Fibroblast of mammary gland (primary cell): ENCODE measurements at places on chromosomes 1 and 21.
A peak's percentile ranks its signal among the peaks of the same experiment; 100 is the strongest.

GRCh38 chr1:24319312-24319863, at the start of gene GRHL3:
GRHL3 (plus strand) TSS chr1:24319357; CDS start chr1:24319552, 195 bp downstream.
- DNase-seq, result no peak

DNA sequence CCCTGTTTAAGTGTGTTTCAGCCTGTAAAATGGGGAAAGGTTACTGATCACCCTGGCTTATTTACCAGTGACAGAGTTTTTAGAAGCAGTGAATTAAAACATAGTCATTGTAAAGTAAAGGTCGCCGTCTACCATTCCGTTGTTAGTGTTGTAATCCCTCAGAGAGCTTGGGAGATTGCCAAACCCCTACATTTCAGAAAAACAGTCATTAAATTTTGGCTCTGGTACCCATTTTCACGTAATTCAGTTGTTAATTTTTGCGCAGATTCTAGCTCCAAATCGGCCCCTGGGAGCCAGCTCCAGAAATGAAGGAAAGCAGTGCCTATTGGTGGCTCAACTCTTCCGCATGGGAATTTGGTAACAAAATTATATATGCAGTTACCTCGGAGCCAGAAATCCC, 127.7 kb upstream of the AJAP1 start:
- no peak for DNase-seq

GRCh38 chr21:31490443-31490842, 146.4 kb upstream of the TIAM1 start:
- DNase-seq, result no peak

- no peak for DNase-seq
Measured at GRCh38 chr1:226986496-226987178, 46.5 kb downstream of the COQ8A start.

- no peak for DNase-seq
Measured at GRCh38 chr1:15311122-15311822, 64.2 kb downstream of the FHAD1 start.

GRCh38 chr21:36567216-36567885, 87.4 kb upstream of the CLDN14 start:
- no peak for DNase-seq

GRCh38 chr1:193685986-193686385, 499.6 kb upstream of the B3GALT2 start:
- DNase-seq, result no peak

- no peak for DNase-seq
Measured at GRCh38 chr1:2875707-2876561, 74.4 kb upstream of the TTC34 start.

DNA sequence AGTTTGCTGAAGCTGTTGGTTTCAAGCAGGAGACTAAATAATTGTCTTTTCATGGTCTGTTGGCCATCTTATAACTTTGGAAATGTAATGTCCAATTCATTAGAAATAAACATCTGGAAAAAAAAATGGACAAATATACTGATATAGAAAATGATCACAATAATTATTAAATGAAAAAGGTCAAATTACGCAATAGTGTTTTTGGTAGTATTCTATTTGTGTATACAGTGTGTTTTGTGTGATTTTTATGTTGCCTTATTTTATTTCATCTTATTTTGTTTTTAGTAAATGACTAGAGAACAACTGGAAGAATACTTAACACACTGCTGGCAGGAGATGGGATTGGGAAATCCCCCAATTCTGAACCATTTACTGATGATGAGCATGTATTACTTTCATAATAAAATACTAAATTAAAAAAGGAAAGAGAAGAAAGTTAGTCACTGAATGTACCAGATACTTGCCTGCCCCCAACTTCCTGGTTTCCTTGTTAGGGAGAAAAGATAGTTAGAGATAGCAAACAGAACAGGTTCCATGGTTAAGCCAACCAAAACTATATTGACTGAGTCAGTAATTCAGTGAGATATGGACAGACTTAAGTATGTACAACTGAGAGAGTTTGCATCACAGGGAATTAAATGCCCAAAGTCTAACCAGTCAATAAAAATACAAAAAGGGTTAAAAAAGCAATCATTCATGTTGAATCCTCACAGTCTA, 24.0 kb upstream of the SAMD13 start:
- no peak for DNase-seq

DNA sequence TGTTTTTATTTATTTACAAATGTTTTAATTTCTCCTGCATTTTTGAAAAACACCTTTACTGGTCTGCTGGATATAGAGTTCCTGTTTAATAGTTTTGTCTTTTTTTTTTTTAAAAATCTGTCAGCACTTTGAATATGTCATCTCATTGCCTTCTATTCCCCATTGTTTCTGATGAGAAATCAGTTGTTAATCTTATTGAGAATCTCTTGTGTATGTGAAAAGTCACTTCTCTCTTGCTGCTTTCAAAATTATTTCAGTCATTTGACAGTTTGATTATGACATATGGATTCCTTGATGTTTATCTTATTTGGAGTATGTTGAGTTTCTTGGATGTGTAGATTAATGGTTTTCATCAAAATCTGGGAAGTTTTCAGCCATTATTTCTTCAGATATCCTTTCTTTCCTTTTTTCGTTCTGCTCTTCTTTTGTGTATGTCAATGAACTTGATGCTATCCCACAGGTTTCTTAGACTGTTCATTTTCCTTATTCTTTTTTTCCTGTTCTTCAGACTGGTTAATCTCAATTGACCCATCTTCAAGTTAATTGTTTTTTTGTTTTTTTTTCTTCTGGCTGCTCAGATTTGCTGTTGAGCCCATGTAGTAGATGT, 51.2 kb upstream of the CCDC190 start:
- peak; percentile 16 for DNase-seq

- peak; percentile 97 for DNase-seq
Measured at GRCh38 chr1:182955596-182956588, 2.9 kb upstream of the SHCBP1L start.

GRCh38 chr1:71364236-71364635, 283.4 kb upstream of the ZRANB2 start:
- peak; percentile 12 for DNase-seq
